ENCODE measurements at places on chromosomes 1 and 21.

DNA sequence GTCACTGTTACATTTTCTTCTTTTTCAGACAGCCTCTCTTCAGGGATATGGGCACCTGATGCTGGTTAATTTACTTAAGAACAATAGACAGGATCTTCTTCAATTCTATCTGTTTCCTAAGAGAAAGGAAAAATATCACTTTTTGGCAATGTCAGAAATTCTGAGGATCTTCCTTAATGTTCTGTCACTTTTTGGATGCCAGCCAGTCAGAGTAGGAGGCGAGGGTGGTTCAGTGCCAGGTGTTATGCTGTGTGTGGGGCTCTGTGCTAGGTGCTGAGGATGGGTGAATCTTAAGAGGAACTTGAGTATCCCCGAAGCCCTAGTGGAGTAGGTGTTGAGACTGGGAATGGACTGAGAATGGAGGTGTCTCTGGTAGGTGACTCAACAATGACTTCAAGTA is 133.5 kb downstream of the UCK2 start:
- DNase-seq = no peak

DNA sequence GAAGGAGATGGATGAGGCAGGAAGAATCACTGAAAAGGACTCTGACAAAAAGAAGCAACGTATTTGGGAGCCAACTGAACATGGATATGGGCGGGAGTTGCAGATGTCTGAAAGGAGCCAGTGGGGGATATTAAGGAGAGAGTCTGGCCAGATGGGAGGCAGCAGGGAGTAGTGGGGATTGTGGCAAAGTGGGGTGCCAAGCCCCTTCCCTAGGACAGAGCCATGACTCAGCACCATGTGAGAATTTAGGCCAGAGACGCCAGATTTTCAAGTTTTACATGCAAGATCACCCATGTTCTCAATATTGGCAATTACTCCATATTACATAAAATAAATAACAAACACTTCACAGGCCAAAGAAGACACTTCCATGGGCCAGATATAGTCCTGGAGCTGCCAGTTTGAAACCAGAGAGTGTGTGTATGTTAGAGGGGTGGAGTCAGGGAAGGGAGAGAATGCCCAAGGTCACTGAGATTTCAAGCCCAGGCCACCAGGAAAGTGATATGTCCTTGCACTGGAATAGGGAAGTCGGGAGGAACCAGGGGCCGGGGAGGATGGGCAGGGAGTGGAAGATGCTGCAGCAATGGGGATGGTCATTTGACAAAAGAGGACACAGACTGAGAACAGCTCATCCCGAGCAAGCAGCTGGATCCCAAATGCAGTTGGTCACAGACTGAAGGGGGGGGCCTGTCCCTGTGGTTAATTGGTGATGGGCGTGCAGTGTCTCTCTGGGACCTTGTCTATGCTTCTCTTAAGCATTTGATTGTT is 23.5 kb downstream of the TMEM51 start:
- no peak for DNase-seq

- DNase-seq = no peak
Observed at GRCh38 chr1:108502138-108502537, 52.0 kb downstream of the NBPF6 start.

- no peak for DNase-seq
Observed at GRCh38 chr1:43367026-43367903, 546 bp downstream of the ELOVL1 start.

DNA sequence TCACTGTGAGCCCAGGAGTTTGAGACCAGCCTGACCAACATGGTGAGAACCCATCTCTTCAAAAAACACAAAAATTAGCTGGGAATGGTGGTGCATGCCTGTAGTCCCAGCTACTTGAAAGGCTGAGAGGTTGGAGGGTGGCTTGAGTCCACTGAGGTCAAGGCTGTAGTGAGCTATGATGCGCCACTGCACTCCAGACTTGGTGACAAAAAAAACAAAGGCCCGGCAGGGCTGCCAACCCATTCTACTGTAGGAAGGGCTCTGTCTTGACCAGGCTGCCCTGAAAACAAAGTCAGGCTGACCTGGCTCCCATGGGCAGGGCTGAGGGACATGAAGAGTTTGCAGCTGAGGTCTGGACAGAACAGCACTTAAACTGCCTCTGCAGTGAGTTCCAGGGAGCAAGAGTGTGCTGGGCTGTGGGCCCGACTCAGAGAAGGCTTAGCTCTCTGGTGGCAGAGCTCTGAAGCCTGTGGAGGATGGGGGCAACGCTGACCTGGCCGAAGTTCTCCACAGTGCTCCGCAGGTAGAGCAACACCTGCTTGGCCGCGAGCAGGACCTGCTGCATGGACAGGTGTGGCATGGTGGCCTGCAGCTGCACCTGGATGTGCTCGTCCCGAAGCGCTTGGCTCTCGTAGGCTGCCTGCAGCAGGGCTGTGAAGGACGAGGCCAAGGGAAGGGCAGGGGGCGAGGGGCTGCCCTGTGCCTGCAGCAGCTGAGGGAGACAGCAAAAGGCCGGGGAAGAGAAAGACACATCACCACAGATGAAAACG is 42.4 kb downstream of the URB1 start:
- no peak for DNase-seq

- DNase-seq = no peak
Observed at GRCh38 chr1:47893412-47893811, 103.8 kb downstream of the TRABD2B start.

DNA sequence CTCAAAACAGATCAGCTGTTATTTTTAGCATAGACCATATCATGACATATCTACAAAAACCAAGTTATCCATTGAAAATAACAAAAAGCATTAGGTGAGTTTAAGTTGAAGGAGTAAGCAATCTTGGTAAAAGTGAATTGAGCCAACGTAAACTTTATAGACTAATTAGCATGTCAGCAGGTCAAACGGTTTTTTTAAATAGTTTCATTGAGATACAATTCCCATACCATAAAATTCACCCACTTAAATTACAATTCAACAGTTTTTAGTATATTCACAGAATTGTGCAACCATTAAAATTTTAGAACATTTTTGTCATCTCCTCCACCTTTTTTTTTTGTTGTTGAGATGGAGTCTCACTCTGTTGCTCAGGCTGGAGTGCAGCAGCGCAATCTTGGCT is 92.1 kb downstream of the TGFBR3 start:
- DNase-seq = no peak

GRCh38 chr1:247453245-247453644 is 4.7 kb downstream of the OR2B11 start:
- DNase-seq = no peak

GRCh38 chr1:114015075-114015474 is 35.8 kb downstream of the OLFML3 start:
- DNase-seq = no peak
